Liver (tissue), 10 donors: ENCODE measurements at places on chromosomes 7 and 10. TPM values are rescaled to one million over a fixed set of nuclear protein-coding genes. Genes with fewer than 3 reads are reported as not detected.

The MEOX2 gene
- 0.33 TPM for total RNA-seq

The OPALIN gene
- not detected for total RNA-seq

The LMOD2 gene
- not detected for total RNA-seq

The GRM3 gene
- 0.08 TPM for total RNA-seq

The SOSTDC1 gene
- total RNA-seq = 0.56 TPM

The RNF32 gene
- 0.59 TPM for total RNA-seq

The IGF2BP3 gene
- 28.4 TPM for total RNA-seq

The CYP2C8 gene
- total RNA-seq = 638 TPM

DNA sequence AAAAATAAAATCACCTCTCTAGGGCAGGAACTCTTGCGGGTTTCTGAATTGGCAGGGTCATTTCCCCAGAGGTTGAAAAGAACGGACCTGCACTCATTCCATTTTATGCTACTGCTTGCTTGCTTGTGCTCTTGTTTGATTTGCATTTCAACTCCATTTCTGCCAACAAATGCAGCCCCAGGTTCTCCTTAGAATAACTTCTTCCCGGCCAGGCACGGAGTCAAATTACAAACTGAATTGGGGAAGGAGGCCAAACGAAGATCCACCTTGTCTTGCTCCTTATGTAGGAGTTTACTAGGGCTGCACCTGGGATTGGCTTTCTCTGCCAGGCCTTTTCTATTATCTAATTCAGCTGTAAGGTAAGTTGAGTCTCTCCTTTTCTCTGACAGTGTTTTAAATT lies 79.6 kb downstream of the HGF start:
- no peak overlapping the region for H3K4me3 ChIP-seq
- H3K27ac ChIP-seq = no peak overlapping the region
- H3K36me3 ChIP-seq = no peaks in the 10 kb centered on the region
- no peak for DNase-seq

- H3K36me3 ChIP-seq = no peaks in the 10 kb centered on the region
- H3K27me3 ChIP-seq = no peaks in the 10 kb centered on the region
- no peak overlapping the region for H3K27ac ChIP-seq
- no peak for DNase-seq
- no peaks in the 10 kb centered on the region for H3K4me1 ChIP-seq
- no peak overlapping the region for H3K4me3 ChIP-seq
These were observed 52.8 kb upstream of the CCAR1 start for GRCh38 chr10:68668231-68668630.

DNA sequence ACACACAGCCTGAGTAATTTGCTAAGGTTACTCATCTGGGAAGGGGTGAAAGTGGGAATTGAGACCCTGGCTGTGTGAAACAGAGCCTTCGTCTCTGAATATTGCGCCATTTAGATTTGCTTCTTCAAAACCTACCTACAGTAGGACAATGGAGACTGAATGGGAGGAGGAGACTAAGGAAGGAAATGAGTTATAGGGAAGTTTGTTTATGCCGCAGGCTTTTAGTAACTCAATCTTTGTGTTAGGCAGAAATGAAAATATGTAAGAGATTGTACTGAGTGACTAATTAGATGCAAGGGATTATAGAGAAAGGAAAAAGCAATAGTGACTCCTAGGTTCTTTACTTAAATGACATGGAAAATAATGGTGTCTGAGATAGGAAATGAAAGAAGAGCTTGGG lies 80.2 kb downstream of the KCND2 start:
- H3K27ac ChIP-seq = no peak overlapping the region
- H3K4me1 ChIP-seq = no peaks in the 10 kb centered on the region
- no peak overlapping the region for H3K4me3 ChIP-seq
- no peaks in the 10 kb centered on the region for H3K27me3 ChIP-seq
- H3K36me3 ChIP-seq = no peaks in the 10 kb centered on the region

GRCh38 chr10:12056748-12057147 lies 12.0 kb upstream of the DHTKD1 start:
- H3K27ac ChIP-seq = no peak overlapping the region
- no peak overlapping the region for H3K4me3 ChIP-seq
- DNase-seq = no peak
- peaks cover 10% of the 10 kb centered on the region for H3K4me1 ChIP-seq

DNA sequence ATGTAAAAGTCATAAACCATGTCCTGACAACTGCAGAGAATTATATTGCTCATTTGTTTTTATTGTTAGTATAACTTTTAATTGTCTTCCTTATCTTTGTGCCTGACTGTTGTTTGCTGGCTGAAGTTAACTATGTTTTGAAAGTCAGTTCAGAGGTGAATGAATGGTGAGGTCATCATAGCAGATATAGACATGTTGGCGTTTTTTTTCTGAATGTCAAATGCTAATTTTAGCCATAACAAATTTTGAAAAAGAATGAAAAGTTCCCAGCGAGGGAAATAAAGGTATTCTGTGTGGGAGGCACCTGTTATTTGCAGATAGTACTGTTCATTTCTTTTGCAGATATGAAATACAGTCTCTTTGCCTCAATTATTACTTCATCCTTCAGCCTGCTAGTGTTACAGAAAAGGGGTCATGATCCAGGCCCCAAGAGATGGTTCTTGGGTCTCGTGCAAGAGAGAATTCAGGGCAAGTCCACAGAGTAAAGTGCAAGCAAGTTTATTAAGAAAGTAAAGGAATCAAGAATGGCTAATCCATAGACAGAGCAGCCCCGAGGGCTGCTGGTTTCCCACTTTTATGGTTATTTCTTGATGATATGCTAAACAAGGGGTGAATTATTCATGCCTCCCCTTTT lies 96.5 kb downstream of the CAMK1D start:
- H3K27ac ChIP-seq = peak overlapping the region; percentile 20
- no peaks in the 10 kb centered on the region for H3K36me3 ChIP-seq
- DNase-seq = no peak
- no peak overlapping the region for H3K4me3 ChIP-seq
- peaks cover 4% of the 10 kb centered on the region for H3K4me1 ChIP-seq

- H3K27me3 ChIP-seq = no peaks in the 10 kb centered on the region
- H3K4me1 ChIP-seq = no peaks in the 10 kb centered on the region
- H3K4me3 ChIP-seq = no peak overlapping the region
- DNase-seq = no peak
- H3K36me3 ChIP-seq = no peaks in the 10 kb centered on the region
- no peak overlapping the region for H3K27ac ChIP-seq
These were observed 97.0 kb downstream of the NPSR1 start for GRCh38 chr7:34755008-34755407.

DNA sequence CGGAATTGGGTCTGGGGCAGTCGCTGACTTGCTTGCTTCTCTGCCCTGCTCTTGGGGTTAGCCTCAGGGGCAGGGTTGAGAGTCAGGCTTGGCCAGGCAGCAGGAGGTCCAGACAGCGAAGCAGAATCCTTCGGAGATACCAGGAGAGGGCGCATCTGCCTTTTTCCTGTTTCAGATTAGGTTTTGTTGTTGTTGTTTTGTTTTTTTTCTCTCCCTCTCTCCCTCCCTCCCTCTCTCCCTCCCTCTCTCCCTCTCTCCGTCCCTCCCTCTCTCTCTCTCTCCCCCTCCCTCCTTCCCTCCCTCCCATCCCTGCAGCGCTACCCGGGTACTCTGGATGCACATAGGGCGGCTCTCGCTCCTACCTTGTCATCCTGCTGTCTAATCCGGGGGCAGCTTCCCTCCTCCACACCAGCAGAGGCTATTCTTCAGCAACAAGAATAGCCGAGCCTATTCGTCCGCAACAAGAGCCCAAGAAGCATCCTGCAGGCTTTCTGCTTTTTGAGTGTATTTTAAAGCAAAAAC lies 758 bp upstream of the OPTN start:
- no peaks in the 10 kb centered on the region for H3K27me3 ChIP-seq
- DNase-seq = peak; percentile 54
- H3K4me1 ChIP-seq = peaks cover 29% of the 10 kb centered on the region
- no peaks in the 10 kb centered on the region for H3K36me3 ChIP-seq
- H3K4me3 ChIP-seq = peak overlapping the region; percentile 97

DNA sequence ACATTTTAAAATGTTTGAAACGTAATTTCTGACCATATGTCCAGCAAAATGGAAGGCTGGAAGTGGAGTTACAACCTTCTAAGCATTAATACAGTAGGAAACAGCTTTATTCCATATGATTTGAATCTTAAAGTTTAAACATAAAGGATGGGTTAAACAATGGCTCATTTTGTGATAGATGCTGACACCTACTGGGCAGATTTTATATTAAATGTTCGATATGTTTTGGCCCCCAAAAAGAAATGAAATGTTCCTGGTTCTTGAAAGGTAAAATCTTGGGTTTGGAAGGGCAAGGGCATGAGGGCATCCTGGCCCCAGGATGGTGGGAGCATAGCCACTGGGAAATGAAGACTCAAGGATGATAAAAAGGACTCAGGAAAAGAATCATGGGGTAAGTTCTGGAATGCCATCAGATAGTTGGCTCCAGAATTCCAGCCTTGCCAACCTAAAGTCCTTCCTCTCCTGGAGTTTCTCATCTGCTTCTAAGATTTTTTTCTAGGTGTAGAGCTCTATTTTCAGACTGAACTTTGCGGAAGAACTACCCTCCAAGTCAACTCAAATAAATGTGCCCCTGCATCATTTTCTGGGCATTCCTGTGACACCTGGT lies 34.6 kb upstream of the SLC35G1 start:
- no peaks in the 10 kb centered on the region for H3K27me3 ChIP-seq
- no peak overlapping the region for H3K4me3 ChIP-seq
- no peaks in the 10 kb centered on the region for H3K36me3 ChIP-seq
- no peak overlapping the region for H3K27ac ChIP-seq
- no peak for DNase-seq
- H3K4me1 ChIP-seq = peaks cover 6% of the 10 kb centered on the region

DNA sequence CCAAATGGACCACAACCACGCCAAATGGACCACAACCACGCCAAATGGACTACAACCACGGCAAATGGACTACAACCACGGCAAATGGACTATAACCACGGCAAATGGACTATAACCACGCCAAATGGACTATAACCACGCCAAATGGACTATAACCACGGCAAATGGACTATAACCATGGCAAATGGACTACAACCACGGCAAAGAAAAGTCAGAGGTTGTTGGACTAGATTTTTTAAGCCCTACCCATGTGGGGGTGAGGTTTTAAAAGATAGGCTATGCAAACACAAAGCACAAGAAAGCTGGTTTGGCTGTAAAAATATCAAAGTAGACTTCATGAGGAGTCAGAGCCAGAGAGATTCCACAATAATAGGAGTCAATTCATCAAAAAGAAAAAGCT lies 55.8 kb downstream of the NCAPG2 start:
- no peaks in the 10 kb centered on the region for H3K27me3 ChIP-seq
- peaks cover 5% of the 10 kb centered on the region for H3K4me1 ChIP-seq
- H3K27ac ChIP-seq = peak overlapping the region; percentile 71
- H3K36me3 ChIP-seq = peaks cover 5% of the 10 kb centered on the region

DNA sequence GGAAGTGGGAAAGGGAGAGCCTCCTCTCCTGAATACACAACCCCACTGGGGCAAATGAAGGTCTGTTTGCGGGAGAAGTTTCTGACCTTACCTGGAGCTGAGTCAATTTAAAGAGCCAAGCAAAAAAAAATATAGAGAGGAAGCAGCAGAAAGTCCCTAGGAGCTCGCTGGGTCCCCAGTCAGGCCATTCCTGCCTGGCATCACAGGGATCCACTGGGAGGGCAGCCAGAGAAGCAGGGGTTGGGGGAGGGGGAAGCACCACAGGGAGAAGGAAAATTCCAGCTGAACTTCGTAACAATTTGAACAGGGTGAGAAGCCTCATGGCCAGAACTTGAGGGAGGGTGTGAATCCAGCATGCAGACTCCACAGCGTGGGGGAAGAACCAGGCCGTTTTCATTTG lies 298.7 kb downstream of the LRRTM3 start:
- peaks cover 3% of the 10 kb centered on the region for H3K4me1 ChIP-seq
- H3K27ac ChIP-seq = peak overlapping the region; percentile 44
- no peaks in the 10 kb centered on the region for H3K36me3 ChIP-seq
- no peak for DNase-seq
- no peaks in the 10 kb centered on the region for H3K27me3 ChIP-seq

- no peaks in the 10 kb centered on the region for H3K27me3 ChIP-seq
- no peak for DNase-seq
- H3K27ac ChIP-seq = no peak overlapping the region
- H3K36me3 ChIP-seq = no peaks in the 10 kb centered on the region
- H3K4me3 ChIP-seq = no peak overlapping the region
These were observed 143.8 kb upstream of the BMPER start for GRCh38 chr7:33761449-33762080.

DNA sequence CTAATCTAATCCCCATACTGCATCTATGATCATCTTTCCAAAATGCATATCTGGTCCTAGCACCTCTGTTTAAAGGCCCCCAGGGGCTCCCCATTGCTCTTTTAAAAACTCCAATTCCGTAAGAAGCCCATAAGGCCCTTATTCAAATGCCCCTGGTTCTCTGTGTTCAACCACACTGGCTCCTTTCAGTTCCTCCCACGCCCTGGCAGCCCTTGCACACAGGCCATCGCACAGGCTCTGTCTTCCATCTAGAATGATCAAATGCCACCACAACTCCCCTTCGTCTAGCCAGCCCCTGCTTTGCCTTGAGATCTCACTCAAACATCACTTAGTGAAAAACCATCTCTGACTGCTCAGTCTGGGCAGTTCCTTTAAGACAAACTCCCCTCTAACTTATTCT lies 112.9 kb upstream of the LYZL2 start:
- no peaks in the 10 kb centered on the region for H3K4me1 ChIP-seq
- H3K27me3 ChIP-seq = no peaks in the 10 kb centered on the region
- no peak overlapping the region for H3K4me3 ChIP-seq
- no peak overlapping the region for H3K27ac ChIP-seq
- no peak for DNase-seq
- H3K36me3 ChIP-seq = no peaks in the 10 kb centered on the region

DNA sequence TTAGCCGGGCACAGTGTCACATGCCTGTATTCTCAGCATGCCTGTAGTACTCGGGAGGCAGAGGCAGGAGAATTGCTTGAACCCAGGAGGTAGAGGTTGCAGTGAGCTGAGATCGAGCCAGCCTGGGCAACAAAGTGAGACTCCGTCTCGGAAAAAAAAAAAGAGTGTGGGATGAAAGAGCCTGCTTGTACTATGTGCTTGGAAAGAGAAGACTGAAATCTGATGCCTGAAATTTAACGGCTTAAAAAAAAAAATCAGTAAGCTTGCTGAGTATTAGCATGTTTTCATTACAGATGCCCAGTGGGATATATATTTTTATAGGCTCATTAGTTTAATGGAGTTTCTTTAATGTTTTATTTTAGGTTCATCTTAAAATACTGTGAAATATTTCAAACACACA lies 4.2 kb downstream of the NT5C2 start:
- no peak overlapping the region for H3K4me3 ChIP-seq
- no peaks in the 10 kb centered on the region for H3K27me3 ChIP-seq
- DNase-seq = no peak
- H3K27ac ChIP-seq = no peak overlapping the region

GRCh38 chr10:62815381-62816075 lies 638 bp downstream of the EGR2 start:
- no peak for DNase-seq
- H3K27me3 ChIP-seq = peaks cover 5% of the 10 kb centered on the region
- H3K27ac ChIP-seq = no peak overlapping the region
- H3K4me3 ChIP-seq = peak overlapping the region; percentile 72
